Dorsolateral prefrontal cortex (tissue), 122 donors: ENCODE measurements at places on chromosomes 3 and 15.

GRCh38 chr3:187742351-187743171 lies 2.7 kb downstream of the BCL6 start:
- no peak for DNase-seq

- DNase-seq = no peak
Observed at GRCh38 chr3:105802118-105802706, 66.6 kb downstream of the CBLB start.

DNA sequence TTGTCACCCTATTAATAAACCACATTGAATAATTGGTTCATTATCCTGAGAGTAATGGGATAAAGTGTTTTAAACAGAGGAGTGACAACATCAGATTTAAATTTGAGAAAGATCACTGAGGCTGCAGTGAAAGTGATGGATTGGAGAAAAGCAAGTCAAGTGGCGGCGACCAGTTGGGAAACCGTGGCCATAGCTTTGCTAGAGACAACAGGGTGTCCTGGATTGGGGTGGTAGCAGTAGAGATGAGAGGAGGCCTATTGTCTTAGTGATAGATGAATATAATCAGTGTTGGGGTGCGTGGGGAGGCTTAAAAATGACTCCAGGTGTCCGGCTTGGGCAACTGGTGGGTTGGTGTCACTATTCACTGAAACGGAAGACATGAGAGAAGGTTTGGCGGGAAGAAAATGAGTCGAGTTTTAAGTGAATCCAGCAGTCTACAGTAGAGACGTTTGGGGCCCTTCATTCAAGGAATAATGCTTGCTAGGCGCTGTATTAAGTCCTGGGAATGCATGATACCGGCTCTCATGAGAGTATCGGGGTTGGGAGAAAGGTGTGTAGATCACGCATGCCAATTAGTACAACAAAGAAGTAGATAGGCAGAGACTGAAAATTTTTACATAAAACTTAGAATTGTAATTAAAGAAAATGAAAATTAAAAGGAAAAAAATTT lies 819 bp downstream of the NEK4 start:
- no peak for DNase-seq

DNA sequence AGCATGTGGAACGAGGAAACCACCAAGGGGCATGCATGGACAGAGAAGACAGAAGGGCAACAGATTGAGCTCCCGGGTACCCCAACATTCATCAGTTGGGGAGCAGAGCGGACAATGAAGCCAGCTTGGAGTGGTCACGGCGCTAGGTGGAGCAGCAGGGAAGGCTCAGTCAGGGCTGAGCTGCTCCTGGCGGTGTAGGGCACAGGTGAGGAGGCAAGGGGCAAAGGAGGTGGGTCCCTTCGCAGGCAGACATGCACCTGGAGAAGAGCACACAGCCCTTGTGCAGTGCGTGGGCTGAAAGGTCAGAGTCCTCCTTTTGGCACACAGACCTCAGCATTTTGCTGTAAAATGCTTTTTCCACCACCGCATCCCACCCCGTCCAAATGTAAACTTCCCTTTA lies 90.0 kb upstream of the SLC6A6 start:
- no peak for DNase-seq

- DNase-seq = no peak
Observed at GRCh38 chr15:82802497-82802896, 3.4 kb downstream of the FSD2 start.
